ENCODE measurements at places on chromosomes 5 and 9. TPM values are rescaled to one million over a fixed set of nuclear protein-coding genes. Genes with fewer than 3 reads are reported as not detected.

GRCh38 chr9:108073823-108074222 lies 584.3 kb upstream of the KLF4 start:
- DNase-seq, result no peak

- no peak for DNase-seq
Measured at GRCh38 chr5:111345731-111346130, 121.5 kb downstream of the CAMK4 start.

DNA sequence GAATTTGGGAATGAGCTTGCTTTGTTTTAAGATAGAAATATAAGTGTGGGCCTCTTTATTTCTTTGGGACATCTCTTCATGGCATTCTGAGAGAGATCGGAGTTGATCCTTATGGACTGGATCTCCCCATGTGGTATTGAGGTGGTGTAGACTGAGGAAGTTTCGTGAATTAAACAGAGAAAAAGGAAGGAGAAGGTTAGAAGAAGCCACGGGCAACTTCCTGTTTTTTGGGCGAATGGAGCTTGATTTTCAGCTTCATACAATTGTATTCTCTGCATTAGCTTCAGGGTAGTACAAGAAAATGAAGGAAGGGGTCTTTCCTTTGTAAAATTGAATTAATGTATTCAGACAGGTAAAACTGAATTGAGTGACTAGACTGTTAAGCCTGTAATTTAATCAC lies 70.5 kb upstream of the HMHB1 start:
- no peak for DNase-seq

DNA sequence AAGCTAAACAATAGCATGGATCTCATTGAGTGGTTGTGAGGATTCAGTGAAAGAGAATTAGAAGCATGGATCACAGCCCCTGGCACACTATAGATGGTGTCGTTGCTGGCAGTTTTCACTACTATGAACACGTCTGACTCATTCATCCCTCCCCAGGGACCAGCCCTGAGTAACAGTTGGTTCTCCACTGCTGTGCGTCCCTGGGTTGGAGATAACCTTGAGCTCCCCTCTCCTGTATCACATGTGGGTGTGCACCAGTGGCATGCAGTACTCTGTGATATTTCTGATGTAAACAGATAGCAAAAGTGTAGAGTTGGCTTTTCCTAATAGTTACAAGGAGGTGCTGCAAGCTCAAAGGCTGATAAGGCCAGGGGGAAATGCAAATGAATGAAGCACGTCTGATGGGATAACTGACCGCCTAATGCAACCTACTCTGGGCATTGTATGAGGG lies 8.8 kb upstream of the LCP2 start:
- peak; percentile 89 for DNase-seq

GRCh38 chr5:35803191-35803651 lies 53.5 kb upstream of the IL7R start:
- peak; percentile 30 for DNase-seq

GRCh38 chr9:80500300-80500699 lies 928.5 kb downstream of the TLE4 start:
- DNase-seq, result no peak

GRCh38 chr5:10162468-10162867 lies 87.2 kb downstream of the ATPSCKMT start:
- DNase-seq, result no peak

ARID3C gene
- not detected for total RNA-seq

DNA sequence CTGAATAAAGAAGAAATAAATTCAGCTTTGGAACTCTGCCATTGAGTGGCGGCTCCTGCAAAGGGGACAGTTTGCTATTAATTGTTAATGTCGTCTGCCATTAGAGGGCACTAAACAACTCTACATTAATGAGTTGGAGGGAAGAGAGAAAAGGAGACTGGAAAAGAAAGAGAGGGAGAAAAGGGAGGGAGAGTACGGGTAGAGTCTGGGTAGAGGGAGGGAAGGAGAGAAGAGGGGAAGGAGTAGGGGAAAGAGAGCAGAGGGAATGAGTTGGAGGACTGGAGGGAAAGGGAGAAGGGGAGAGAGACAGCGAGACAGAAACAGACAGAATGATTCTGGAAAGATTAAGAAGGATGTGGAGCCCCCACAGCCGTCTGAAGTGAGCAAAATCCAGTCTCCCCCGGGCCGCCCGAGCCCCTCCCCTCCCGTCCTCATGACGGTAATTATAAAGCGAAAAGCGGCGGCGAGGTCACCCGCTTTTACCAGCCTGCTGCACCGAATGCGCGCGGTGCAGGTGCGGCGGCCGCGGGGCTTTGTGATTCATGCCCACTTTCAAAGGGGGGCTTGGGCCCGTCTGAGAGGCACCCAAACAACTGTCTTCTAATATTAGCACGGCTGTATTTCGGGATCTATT lies 1.9 kb upstream of the FST start:
- DNase-seq, result peak; percentile 21

GRCh38 chr9:123795336-123795735 lies 134.6 kb downstream of the DENND1A start:
- DNase-seq, result no peak

SPINK7 gene
- total RNA-seq, result not detected

GRCh38 chr5:116420540-116420939 lies 154.1 kb downstream of the SEMA6A start:
- peak; percentile 41 for DNase-seq
